Fibroblast of the aortic adventitia (primary cell): ENCODE measurements at places on chromosomes 3 and 15.

DNA sequence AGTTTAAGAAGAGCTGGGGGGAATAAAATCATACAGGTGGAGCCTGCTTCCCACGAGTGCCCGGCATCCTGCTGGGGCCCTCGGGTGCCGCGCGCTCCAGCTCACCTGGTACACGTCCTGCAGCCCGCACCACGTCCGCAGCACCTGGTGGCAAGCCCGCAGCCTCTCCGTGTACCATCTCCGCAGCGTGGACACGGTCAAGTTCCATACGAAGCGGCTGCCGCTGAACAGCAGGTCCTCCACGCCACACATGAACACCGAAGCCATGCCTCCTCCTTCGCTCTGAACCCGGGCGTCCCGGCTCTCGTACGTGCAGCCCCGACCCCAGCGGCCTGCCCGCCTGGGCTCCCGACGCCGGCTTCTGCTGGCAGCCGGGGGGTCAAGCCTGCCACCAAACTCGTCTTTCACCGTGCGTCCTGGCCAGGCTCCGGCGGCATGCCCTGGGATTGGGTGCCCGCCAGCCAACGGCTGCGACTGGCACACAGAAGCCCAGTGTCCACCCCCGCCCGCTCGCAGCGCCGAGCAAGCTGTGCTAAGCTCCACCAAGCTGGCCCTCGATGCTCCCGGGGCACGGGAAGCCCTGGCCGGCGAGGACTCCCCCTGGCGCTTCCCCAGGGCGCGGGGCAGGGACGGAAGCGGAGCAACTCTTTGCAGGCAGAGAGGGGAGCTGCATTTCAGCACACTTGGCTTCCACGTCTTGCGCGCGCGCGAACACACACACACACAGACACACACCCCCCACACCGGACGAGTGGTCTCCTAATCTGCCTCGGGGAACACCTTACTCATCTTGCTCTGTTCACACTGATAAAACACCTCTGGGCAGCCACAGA, at the start of gene FRMD4B:
Gene FRMD4B (minus strand): TSS at position 366 of the 833 bp plus-strand sequence. CDS start 99 bp downstream, at position 267.
- no peak for DNase-seq

DNA sequence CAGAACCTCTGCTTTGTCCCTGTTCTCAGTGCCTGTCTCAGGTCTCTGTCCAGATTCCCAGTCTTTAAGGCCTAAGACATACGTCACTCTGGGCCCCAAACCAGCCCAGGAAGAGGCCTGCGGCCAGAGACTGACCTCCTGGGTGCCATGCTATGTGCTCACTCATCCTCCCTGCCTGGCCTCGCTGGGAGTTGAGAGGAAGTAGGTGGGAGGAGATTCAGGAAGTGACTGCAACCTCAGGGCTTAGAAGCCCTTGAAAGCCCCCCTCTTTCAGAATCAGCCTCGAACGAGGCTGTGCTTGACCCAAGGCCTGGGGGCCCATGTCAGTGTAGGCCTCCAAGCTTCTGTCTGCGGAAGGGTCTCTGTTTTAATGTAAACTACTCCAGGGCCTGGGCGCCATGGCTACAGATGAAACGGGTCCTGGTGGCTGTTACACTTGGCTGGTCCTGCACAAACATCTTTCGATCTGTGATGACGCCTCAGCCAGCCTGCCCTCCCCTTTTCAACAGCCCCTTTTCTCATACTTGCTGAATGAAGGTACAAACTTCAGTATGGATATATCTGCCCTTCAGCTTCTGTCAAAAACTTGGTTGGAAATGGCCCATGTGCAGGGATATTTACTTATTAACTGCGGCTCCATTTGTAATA, 11.7 kb downstream of the RASGRF1 start:
- DNase-seq, result no peak

DNA sequence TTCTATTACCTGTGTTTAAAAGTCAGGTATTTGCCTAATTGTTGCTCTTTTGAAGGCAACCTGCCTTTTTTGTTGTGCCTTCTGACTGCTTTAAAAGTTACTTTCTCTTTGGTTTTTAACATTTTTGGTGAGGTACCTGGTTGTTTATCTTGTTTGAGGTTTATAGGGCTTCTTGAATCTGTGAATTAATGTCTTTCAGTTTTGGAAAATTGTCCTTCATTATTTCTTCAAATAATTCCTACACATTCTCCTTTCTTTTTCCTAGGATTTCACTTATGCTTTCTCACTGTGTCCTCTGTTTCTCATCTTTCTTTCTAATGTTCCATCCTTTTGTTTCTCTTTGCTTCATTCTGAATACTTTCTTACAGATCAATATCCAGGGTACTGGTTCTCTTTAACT, 30.8 kb downstream of the HHLA2 start:
- no peak for DNase-seq

DNA sequence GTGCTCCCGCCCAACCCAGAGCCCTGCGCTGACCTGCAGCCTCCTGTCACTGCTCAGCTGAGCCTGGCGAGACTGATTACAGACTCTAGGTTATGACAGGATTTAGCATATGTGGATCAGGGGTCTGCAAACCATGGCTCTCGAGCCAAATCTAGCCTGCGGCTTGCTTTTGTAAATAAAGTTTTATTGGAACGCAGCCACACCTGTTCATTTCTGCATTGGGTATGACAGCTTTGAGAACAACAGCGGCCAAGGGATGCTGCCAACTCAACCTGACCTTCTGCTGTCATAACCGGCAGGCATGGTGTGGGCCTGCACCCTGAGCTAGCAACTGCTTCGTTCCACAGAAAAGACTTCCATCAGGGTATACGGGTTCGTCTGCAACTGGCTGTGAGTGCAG, 50.5 kb upstream of the IQSEC1 start:
- no peak for DNase-seq

- DNase-seq, result no peak
These were observed 53.9 kb upstream of the RYR3 start for GRCh38 chr15:33256874-33257273.
